ENCODE measurements at places on chromosomes 7 and 10.

GRCh38 chr10:683448-684071 lies 5.9 kb downstream of the DIP2C start:
- DNase-seq: no peak

- DNase-seq: no peak
These were observed 43.1 kb downstream of the KLF6 start for GRCh38 chr10:3741688-3742461.

DNA sequence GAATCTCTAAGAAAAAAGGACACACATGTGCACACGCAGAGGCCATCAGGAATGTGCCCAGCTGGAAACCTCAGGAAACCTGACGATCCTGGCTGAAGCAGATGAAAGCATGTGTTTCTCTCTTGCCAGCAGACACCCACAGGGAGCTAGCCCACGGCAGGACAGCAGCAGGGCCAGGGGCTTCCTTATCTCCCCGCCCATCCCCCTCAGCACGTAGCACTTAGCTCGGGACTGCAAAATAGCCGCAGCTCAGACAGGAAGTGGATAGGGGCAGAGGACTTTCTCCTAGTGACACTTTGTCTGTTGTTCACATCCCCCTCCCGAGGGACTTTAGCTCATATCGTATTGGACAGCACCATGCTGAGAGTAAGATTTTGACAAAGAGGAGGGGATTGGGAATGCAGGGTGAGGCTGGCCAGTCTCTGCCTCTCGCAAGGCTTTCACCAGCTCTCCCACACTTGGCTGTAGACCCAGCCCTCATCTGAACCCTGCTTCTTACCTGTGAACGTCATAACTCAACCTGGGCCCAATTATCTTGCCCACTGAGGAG lies 63.8 kb downstream of the MKI67 start:
- DNase-seq: no peak

DNA sequence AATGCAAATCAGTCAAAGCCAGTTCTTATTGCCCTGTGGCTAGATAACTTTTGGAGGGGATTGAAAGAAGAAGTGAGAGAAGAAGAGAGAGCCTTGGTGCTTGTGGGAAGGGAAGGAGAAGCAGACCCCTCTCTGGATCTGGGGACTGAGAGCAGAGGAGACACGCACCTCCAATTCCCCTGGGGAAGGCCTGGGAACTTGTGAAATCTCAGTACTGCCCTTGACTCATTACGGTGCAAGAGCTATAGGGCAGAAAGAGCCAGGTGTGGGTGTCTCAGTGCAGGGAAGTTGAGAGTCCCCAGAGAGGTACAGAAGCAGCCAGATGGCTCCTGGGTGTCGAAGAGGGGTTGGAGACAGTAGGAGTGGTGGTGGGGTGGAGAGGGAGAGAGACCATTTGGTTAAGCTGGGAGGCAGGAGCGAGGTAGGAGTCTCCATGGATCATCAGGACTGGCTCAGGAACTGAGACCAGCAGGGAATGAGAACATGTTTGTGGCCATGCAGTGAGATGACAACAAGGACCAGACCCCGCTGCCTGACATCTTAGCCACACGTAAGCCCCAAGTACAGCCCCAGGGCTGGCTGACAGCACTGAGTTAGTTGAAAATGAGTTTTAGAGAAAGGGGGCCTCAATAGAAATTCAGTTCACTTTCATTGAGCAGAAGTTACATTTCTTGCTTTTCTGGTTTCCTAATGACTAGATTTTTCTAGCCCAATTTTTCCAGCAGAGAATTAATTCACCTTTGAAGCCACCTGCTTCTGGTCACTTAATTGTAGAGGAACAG lies 238.2 kb downstream of the BUB3 start:
- DNase-seq: no peak

DNA sequence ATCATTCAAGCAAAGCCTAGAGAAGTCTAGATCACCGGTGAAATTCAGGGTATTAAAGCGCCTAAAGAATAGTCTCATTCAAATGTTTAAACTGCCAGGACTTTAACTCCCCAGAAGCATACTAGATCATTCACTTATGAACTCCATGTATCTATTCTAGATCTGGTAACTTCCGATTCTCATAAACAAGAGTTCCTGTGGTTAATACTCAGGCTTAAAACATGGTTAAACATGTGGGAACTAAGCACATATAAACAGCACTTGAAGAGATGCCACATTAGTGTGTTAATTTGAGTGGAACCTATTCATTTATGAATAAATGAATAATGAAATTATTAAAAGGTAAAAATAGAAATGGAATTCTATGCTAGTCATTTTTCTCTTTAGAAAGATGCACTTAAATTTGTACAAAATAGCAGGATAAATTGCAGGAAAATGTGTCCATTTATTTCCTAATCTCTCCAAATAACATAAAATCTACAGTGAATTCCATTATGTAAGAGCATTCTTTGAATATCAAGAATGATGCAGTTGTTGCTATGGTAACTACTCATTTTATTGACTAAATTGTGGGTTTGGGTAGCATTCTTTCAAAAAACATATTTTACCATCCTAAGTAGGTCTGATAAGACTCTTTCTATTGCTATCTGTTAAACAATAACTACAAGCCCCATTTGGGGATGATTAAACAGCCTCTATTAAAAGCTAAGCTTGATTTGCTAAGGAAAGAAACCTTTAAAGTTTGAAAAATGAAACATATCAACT lies 147.6 kb upstream of the TMEM168 start:
- no peak for DNase-seq

DNA sequence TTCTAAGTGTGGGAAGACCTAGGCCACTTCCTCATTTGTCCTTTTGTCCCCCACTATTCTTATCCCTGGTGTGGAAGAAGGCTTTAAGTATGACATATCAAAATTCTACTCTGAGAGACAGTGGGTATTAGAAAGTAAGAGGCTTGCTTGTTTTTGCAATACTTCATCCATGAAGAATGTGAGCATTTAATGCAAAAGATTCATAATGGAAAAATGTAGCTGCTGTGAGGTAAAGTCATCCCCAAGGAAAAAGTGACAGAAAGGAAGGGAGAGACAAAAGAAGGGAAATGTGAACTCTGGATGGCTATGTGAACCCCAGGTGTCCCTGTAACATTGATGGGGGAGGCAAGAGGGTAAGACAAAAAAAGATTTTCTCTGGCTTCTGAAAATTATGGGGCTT lies 607.5 kb downstream of the SORCS1 start:
- no peak for DNase-seq

GRCh38 chr7:12025246-12025645 lies 185.8 kb upstream of the TMEM106B start:
- no peak for DNase-seq

DNA sequence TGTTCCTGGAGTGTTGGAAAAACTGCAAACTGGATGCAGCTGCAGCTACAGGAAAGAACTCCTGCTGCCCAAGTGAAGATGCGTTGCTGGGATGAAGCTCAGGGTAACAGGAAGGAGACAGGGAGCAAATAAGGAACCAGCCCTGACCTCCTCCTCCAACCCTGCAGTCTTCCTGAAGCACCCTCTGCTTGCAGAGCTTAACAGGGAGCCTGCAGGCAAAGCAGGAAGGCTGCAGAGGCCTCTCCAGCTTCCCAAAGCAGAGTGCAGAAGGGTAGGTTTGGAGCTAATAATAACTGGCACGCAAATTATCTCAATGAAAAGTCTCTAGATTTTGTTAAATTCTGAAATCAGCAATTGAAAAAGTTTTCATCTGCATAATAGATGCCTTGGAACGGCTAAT lies 92.5 kb downstream of the SORCS1 start:
- no peak for DNase-seq

- peak; percentile 49 for DNase-seq
These were observed 62.7 kb downstream of the ADCYAP1R1 start for GRCh38 chr7:31114593-31115343.

DNA sequence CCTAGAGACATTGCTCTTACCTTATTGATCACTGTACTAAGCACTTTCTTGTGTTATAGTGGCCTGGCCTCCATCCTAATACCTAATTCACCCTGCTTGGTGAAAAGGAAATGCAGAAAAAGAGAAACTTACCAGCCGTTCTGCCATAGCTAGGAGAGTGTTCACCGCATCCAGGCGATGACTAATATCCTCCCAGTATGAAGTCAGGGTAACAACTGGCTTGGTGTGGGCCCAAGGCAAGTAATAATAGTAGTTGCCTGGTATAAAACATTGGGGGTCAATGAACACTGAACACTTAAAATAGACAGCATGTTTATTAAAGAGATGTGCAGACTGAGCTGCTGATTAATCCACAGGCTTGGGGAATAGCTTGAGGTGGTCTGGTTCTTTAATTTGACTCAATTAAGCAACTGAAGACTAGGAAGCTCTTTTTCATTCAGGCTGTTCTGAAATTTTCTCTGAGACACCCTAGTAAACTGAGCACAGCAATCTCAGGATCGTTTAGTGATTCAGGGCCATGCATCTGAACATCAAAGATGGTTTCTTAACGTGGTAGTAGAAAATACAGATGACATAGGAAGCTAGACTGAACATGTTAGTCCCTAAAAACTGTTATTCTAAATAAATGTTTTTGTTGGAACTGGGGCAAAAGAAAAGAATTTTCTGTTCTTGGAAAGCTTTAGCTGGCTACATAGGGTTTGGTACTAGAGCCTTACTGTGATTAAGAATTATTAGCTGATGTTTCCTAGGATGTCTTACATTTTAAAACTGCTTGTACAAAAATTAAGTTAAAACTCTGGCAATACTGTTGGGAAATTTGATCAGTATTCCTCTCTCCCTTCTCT lies 102.2 kb downstream of the MYOF start:
- no peak for DNase-seq

DNA sequence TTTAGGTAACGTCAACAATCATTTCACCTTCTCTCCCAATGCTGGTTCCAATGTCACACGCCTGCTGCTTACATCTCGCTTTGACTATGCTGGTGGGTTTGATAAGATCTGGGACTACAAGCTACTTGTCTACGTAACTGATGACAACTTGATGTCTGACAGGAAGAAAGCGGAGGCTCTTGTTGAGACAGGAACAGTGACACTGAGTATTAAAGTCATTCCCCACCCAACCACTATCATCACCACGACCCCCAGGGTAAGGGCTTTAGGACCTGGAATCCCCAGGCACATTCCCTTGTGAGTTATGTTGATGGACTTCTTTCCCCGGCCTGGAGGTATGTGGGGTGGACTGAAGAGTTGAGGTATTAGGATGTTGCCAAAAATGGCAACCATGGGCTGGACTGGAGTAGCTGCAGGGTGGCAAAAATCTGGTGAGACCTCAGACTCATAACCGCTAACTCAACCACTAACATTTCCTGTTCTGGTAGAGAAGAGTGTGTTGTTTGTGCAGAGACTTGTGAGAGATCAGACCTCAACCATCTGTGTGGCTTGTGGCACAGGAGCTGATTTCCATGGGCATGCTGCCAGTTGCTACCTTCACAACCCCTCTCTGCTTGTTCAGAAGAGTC lies 59.2 kb downstream of the CDHR3 start:
- DNase-seq: no peak

GRCh38 chr7:32273297-32273696 lies 203.1 kb upstream of the PDE1C start:
- DNase-seq: no peak
